ENCODE measurements at places on chromosomes 11 and 22.

- DNase-seq: no peak
Observed at GRCh38 chr11:67282876-67283371, 6.2 kb upstream of the ANKRD13D start.

- no peak for DNase-seq
Observed at GRCh38 chr22:40451210-40451609, 80.8 kb downstream of the SGSM3 start.

DNA sequence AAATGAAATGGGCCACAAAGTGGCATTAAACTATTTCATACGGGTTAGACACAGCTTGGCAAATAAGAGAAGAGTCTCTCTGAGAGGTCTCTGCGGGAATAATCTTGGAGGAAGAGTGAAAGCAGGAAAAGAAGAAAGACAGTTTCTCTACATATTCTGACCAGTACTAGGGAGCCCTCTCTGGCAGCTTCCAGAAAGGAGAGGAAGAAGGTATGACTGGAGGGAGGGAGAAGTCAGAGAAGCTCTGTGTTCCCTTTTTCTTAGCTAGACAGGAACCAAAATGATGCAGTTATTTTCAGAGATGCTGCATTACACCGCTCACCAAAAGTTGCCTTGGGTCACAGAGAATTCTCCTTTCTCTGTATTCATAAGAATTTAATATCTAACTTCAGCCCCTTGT lies 382.1 kb downstream of the KCNA4 start:
- DNase-seq: no peak

- DNase-seq: no peak
Observed at GRCh38 chr11:74141241-74141695, 29.5 kb downstream of the C2CD3 start.

DNA sequence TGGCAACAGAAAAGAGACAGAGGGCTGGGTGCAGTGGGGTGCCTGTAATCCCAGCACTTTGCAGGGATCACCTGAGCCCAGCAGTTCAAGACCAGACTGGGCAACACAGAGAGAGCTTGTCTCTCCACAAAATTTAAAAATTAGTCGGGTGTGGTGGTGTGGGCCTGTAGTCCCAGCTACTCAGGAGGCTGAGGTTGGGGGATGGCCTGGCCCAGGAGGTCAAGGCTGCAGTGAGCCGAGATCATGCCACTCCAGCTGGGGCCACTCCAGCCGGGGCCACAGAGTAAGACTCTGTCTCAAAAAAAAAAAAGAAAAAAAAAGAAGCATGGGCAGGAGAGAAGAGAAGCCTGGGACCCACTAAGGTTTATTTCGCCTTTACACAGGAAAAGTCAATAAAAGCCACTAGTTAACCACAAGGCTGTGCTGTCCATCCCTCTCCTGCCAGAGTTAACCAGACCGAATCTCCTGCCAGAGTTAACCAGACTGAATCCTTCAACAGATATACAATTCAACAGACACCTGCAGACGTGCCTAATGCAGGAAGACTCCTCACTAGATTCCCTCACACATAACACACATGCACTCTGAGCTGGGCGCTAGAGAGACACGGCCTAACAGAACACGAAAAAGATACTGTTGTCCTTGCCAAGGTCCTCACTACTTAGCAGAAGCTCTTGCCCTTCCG lies 29.8 kb downstream of the MICAL3 start:
- DNase-seq: no peak

- DNase-seq: no peak
Observed at GRCh38 chr11:3685923-3686322, 14.7 kb upstream of the CHRNA10 start.

DNA sequence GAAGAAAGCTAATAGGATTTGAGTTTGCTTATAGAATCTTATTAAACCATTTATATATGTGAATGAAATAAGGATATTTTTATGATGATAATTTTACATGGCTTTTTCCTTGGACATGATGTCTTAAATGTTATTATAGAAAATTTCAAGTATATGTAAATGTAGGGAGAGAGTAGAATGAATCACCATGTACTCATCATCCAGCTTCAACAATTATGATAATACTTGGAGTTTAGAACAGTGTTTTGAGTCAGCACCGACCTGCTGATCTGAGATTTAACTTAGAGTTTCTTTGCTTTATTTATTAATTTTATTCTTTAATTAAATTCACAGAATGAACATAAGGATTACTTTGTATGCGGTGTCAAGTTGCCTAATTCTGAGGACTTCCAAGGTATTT lies 193.5 kb downstream of the UVRAG start:
- DNase-seq: no peak

DNA sequence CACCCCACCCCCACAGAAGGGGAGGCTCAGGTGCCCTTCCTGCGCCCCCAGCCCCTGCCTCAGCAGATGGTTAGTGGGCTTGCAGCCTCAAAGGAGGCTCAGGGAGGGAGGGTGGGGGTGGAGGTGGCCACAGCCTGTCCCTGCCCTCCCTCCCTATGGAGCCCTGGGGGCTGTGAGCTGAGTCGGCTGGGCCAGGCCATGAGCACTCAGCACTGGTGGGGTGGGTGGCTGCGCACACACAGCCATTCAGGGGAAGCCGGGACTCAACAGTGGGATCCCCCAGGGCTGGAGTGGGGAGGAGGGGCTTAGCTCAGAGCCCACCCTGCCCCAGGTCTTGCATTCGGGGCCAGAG lies 50.2 kb downstream of the FLRT1 start:
- DNase-seq: no peak

- no peak for DNase-seq
Observed at GRCh38 chr11:117465236-117465997, 137.8 kb downstream of the CEP164 start.

DNA sequence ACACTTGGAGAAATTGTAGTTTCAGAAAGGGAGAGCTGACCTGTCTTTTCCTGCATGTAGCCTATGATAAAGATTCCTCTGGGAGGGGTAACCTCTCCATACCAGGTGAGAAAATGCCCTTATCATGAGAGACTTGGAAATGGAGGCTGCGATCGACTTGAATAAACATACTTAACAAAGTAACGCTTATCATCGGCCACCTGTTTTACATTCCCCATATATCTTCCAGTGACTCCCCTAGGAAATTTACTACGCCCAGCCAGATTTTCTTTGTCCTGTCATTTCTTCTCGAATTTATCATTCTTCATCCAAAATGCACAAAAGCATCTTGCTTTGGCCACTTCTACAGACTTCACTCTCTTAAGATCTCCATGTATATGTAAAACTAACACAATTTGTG lies 143.5 kb downstream of the CCDC81 start:
- no peak for DNase-seq

DNA sequence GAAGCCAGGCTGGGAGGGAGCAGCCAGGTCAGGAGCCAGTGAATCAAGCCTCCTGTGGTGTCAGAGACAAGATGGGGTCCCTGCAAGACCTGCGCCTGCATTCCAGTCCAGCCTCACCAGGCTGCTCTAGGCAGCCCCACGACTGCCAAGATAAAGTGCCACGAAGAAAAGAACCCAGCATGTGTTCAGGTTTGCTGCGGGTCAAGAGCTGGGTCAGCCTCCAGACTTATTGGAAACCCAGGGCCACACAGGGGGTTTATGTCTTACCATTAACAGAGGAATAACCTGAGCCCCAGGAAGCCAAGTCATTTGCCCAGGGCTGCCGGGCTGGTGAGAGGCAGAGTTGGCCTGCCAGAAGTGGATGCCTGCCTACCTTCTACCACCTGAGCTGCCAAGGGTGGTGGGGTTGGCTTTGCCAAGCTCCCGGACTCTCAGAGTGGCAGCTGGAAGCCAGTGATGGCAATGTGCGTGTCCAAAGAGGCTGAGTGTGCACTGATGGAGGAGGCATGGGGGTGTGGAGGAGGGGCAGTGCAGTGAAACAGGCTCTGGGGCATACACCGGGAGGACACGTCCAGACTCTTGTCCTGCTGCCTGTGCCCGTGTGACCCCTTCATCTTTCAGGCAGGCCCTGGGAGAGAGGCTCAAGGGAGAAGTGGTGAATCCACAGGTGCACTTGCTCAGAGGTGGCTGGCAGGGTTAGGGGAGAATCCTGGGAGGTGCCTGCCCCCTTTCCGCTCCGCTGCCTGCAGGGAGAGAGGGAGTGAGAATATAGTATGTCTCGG lies 1.7 kb downstream of the RASD2 start:
- DNase-seq: no peak

GRCh38 chr22:42271906-42272305 lies 1.5 kb upstream of the TCF20 start:
- no peak for DNase-seq

DNA sequence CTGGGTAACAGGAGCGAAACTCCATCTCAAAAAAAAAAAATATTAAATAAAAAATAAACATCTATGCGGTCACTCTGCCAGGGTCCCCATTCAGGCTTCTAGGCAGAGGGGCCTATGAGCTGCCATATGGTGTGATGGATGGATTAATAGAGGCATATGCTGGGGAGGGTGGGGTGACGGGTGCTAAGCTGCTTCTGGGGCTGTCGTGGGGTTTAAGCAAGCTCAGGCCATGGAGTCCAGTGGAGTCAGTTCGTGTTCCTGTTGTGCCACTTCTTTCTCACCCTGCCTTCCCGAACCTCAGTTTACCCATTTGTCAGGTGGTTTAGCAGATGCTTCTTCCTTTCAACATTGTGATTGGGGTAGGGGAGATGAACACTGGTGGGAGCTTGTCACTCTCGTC lies 9.0 kb upstream of the GRAMD4 start:
- no peak for DNase-seq

DNA sequence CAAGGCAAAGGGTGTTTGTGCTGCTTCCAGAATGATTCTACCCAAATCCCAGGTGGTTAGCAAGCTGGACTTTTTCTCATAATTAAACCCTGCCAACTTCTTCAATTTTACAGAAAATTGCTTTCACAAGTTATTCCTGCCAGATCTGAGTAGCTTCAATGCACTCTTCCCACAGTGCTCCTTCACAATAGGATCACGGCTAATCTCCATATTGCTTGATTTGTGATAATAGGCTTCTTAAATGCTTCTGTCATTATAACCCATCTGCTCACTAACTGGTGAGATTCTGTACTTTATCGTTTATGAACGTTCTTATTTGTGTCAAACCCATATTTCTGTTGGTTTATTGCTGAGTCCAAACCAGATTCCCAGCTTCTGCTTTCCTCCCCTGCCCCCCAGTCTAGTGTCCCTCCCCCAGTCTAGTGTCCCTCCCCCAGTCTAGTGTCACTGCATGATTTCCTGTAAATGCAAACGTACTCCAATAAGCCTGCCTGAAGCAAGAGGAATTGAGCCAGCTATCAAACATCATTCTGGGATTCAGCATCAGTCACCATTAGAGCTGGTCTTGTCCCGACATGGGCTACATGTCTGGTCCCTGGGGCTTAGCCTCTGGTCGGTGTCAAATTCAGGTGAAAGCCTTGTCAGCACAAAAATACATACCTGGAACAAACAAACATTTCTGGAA lies 14.0 kb downstream of the MMP3 start:
- no peak for DNase-seq

DNA sequence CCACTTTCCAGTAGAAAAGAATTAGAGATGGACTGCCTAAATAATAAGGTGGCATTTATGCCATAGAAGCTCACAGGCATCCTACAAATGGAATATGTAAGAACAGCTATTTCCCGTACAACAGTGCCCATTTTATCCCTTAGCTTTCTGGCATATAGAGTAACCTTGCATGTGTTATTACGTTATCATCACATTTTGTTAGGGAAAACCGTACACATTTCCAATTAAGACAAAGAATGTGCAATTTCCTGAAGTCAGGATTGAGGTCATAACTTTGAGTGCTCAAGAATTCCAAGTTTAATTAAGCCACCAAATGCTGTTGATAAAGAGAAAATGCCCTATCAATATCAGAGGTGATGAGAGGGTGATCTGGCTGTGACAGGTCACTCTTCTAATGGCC lies 58.9 kb downstream of the LDLRAD3 start:
- no peak for DNase-seq

DNA sequence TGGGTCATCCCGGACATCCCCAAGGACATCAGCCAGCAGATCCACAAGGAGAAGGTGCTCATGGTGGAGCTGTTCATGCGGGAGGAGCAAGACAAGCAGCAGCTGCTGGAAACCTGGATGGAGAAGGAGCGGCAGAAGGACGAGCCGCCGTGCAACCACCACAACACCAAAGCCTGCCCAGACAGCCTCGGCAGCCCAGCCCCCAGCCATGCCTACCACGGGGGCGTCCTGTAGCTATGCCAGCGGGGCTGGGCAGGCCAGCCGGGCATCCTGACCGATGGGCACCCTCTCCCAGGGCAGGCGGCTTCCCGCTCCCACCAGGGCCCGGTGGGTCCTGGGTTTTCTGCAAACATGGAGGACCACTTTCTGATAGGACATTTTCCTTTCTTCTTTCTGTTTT lies 15.3 kb upstream of the FADD start:
- no peak for DNase-seq

DNA sequence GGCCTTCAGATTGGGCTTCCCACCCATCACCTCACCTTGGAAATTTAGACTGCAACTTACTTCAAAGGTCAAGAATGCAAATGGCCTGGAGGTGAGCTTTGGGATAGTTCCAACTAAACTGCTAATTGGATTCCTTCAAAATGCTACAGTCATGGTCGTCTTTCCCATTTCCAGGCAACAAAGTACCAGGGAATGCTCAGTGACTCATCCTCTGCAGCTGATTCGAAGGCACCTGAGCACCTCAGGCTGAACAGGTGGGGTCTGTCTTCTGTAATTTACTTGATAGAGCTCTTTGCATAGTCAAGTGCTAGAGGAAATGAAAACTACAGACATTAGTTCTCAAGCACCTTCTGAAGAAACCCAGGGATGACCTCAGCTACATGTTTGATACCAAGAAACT lies 20.5 kb upstream of the FSHB start:
- DNase-seq: no peak
